ENCODE measurements at places on chromosomes 16 and 17. TPM values are rescaled to one million over a fixed set of nuclear protein-coding genes. Genes with fewer than 3 reads are reported as not detected.

GRCh38 chr16:86117756-86118155, 218.8 kb downstream of the IRF8 start:
- no peak for DNase-seq

GRCh38 chr17:6454495-6455320, 10.5 kb downstream of the PIMREG start:
- DNase-seq, result no peak

GRCh38 chr16:77868052-77868451, 79.7 kb downstream of the VAT1L start:
- no peak for DNase-seq

Gene MT1G
- total RNA-seq, result 35.9 TPM

DNA sequence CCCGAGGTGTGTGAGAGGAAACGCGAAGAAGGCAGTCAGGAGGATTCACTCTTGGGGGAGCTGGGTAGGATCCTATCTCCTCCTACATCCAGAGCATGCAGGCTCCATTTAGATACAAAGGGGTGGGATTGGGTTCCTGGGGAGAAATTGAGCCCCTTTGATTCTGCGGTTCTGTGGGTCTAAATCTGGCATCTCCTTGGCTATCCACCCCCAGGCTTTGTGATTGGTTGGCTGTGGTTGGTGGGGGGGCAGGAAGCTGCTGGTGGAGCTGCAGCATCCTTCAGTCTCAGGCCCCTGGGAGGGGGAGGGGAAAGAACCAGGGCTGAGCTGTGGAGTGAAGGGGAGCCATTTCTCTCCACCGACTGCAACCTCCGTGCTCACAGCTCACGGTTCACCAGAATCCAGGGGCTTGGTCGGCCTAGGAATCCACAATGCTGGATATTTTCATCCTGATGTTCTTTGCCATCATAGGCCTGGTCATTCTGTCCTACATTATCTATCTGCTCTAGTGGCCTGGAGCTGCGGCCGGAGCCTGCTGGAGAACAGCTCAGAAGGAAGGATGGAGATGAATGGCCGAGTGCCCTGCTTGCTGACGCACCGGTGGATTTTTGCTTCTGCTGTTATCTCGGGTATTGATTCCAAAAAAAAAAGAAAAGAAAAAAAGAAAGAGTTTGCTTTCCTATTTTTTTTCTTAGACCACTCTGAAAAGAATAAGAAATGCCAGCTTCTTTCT, at the start of gene LASP1NB:
TSS of gene LASP1NB (plus strand) at position 352 of the 733 bp plus-strand sequence.
- peak; percentile 90 for DNase-seq

- no peak for DNase-seq
Measured at GRCh38 chr17:82594571-82594970, 53.7 kb downstream of the WDR45B start.

- DNase-seq, result no peak
Measured at GRCh38 chr17:48520631-48521079, 10.2 kb downstream of the HOXB1 start.

GRCh38 chr17:58703916-58704286, 11.5 kb downstream of the RAD51C start:
- no peak for DNase-seq

- DNase-seq, result no peak
Measured at GRCh38 chr17:17999364-18000029, 26.8 kb downstream of the DRC3 start.

Gene ZNF263
- 19.5 TPM for total RNA-seq

DNA sequence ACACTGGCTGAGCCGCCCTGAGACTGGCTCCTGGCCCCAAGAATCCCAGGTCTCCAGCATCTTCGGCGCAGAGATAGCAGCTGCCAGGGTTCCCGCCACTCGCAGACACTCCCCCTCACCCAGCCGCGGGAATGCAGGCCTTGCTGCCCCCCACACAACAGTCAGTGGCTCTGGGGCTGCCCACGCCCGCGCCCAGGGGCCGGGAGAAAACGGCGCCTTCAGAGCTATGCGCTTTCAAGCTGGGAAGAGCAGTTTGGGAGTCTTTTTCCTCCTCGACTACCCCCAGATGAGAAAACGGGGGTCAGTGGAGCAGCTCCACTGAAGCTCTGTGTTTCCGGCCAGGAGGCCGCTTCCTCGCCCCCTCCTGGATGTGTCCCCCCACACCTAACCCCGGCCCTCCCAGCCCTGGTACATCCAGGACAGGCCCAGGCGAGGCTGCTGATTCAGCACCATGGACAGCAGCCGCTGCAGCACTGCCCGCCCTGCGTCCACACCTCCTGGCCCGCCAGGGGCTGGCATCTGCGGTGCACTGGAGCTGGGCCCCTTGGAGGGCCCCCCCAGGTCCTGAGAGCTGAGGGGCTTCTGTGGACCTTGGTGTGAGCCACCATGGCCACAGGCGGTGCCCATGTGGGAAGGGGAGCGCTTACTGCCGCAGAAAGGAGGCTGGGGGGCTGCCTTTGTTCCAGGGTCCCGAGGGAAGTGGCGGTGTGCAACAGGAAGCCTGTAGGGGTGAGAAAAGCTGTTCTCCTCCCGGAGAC, 35.7 kb downstream of the CACNA1H start:
- DNase-seq, result peak; percentile 44

DNA sequence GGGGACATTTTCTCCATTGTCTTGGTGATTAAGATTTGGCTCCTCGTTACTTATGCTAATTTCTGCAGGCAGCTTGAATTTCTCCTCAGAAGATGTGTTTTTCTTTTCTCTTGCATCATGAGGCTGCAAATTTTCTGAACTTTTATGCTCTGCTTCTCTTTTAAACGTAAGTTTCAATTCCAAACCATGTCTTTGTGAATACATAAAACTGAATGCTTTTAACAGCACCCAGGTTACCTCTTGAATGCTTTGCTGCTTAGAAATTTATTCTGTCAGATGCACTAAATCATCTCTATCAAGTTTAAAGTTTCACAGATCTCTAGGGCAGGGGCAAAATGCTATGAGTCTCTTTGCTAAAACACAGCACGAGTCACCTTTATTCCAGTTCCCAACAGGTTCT, 19.4 kb downstream of the ARHGAP44 start:
- no peak for DNase-seq
